Right forelimb (tissue), 1 donor: ENCODE measurements at places on chromosomes 1 and 21.

GRCh38 chr1:98732985-98733781, 71.7 kb downstream of the SNX7 start:
- DNase-seq, result no peak

DNA sequence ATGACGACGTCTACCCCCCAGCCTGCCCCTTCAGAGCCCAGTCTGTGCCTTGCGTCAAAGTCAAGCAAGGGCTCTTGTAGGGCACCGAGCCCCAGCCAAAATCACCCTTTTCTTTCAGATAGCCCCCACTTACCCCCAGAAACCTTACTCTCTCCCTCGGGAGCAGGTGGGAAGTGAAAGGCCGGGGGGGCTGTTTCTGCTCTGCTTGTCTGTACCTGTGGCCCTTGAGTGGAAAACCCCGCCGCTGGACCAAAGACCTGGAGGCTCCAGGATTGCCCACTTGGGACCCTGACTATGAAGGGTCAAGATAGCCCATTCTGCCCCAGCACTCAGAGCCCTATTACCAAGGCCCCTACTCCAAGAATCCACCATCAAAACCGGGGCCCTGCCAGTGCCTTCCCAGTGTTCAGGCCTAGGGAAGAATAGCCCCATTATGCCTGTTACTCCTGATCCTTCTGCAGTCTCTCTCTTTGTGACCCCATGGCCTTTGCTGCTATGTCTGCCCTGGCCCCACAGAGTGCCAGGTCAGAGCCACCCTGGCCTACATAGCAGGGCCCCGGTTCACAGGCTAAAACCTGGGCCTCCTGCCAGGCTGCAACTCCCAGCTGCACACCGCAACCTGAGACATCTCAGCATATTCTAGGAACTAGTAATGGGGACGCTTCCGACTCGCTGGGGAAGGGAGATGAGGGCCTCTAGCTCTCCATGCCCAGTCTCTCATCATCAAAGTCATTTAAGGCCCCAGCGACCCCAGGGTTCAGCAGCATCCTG, 22.2 kb upstream of the HPDL start:
- DNase-seq, result peak; percentile 50

- no peak for DNase-seq
These were observed 29.8 kb downstream of the ARNT start for GRCh38 chr1:150846473-150847146.

GRCh38 chr1:27589841-27590426, 14.0 kb downstream of the AHDC1 start:
- DNase-seq, result peak; percentile 59

DNA sequence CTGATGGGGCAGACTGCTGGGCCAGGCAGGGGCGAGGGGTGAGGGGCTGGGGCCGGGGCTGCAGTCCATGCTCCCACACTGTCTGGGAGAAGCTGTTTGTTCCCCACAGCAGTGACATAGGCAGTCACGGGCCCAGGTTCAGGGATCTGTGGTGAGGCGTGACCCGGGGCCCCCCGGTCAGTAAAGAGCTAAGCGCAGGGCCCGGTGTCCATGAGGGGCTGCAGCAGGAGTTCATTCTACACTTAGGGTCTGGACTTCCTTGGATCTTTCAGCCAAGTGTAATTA, 4.4 kb downstream of the PEX10 start:
- no peak for DNase-seq

GRCh38 chr1:248215880-248216279, 15.3 kb upstream of the OR2M4 start:
- DNase-seq, result no peak

GRCh38 chr1:2630498-2631135, 2.2 kb downstream of the MMEL1 start:
- no peak for DNase-seq
